ENCODE measurements at places on chromosomes 6 and 20.
A peak's percentile ranks its signal among the peaks of the same experiment; 100 is the strongest.

- DNase-seq, result peak; percentile 93
These were observed 235.1 kb upstream of the ZNF217 start for GRCh38 chr20:53828682-53829254.

- no peak for DNase-seq
These were observed 19.5 kb downstream of the KIZ start for GRCh38 chr20:21145424-21145823.

DNA sequence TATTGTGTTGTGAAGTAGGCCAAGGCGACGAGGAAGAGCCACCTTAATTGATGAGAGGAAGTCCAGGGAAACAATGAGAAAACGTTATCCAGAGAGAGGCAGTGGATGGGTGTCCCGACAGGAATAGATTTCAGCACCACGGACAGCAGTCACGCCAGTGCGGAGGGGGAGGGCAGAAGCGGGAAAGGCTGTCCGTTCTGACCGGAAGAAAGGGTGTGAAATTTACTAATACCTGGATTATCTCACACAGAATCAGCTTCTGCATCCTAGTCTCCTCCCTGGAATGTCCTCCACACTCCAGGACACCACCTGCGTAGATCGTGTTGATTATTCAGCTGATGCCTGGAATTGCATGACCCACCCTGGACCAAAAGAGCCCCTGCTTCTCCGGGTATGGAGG, 7.4 kb upstream of the BPIFA3 start:
- DNase-seq, result peak; percentile 53

DNA sequence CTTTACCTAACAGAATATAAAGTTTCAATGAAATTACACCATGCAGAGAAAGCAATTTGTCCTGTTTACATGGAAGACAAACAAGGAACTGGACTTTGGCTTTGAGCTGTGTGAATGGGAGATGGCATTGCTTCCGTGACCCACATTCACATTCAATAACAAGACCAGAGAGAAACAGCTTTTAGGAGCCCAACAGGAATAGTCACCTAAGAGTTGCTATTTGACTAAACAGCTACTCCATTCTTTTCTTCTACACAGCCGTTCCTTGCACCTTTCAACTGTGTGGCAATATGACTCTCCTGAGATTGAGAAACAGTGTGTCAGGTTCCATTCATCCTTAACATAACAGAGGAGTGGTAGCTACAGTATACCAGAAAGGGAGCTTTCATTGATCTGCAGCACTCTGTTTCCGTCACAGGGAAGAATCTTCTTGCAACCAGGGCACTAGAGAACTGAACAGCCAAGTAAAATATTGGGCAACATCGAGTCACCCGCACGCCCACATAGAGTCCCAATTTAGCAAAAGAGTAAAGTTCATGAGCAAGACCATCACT, 355.1 kb downstream of the HAO1 start:
- no peak for DNase-seq

GRCh38 chr6:33000055-33000454, 9.3 kb downstream of the HLA-DOA start:
- DNase-seq, result no peak

DNA sequence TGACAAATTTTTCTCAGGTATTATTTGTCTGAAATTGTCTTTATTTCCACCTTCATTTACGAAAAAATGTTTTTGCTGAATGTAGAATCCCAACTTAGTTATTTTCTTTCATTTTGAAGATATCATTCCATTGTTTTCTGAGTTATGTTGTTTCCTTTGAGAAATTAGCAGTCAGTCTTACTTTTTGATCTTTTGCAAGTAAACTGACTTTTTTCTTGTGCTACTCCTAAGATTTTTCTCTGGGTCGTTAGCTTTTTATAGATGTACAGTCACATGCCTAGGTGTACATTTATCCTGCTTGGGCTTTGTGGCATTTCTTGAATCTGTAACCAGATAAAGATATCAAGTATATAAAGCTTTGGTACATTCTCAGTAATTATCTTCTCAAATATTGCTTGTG, 29.6 kb upstream of the ASIP start:
- DNase-seq, result no peak

GRCh38 chr6:71124340-71124739, 164.3 kb upstream of the OGFRL1 start:
- peak; percentile 28 for DNase-seq

DNA sequence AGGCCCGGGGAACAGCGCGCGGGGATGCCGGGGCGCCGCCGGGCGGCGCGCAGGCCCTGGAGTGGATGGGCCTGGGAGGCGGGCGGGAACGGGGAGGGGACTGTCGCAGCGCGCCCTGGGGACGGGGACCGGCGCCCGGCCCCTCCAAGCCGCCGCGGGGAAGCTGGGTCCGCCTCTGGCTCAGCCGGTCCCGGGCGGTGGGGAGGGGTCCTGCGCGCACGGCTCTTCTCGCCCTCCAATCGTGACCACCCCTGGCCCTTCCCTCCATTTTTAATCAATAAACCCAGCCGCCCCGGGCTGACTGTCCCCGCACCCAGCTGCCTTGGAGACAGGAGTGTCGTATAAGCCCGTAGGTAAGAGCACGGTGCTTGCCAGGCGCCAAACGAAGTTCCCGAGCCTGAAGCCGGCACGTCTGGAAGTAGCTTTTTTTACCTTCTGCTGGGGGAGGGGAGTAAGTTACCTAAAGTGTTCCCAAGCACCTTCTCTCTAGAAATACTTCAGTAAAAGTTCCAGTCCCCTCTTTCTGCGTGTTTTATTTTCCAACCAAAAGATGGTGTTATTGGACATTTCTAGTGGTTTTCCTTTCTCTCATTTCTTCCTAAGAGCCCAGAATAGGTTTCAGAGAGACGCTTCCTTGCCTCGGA, 780 bp upstream of the TAF4 start:
- no peak for DNase-seq

GRCh38 chr6:19042420-19042819, 655.3 kb downstream of the RNF144B start:
- DNase-seq, result no peak

DNA sequence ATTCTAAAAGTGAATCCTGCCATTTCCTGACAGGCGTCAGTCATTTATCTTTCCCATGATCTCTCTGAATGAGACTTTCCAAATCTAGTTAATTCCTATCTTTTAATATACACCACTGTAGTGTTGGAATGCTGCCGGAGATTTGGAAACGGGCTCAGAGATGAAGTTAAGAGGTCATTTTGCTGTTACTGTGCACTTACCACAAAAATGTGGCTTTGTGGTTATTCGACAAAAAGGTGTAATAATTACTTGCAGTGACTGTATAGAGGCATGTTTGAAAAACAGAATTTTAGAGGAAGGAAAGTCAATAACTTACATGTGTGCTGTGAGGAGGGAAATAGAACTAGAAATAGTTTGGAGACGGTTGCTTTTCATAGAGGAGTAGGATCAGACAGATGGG, 460.2 kb upstream of the BTBD3 start:
- DNase-seq, result peak; percentile 75

DNA sequence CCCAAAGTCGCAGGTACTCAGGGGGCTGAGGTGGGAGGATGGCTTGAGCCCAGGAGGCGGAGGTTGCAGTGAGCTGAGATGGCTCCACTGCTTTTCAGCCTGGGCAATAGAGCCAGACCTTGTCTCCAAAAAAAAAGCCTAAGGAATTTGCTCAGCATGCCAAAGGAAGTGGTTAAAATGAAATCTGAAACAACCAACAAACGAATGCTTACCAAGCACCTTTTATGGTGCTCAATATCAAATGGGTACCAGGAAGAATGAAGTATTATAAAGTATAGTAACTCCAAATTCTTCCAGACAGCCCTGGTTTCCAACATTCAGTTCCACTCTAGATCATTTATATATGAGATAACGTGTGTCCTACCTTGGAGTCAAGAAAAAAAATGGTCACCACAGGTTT, 14.0 kb downstream of the GMDS start:
- peak; percentile 56 for DNase-seq

All from iris pigment epithelial cell (primary cell).